ENCODE measurements at places on chromosomes 13 and 19. TPM values are rescaled to one million over a fixed set of nuclear protein-coding genes. Genes with fewer than 3 reads are reported as not detected.

Gene NCR1
- not detected for total RNA-seq

Gene ZNF284
- 4.1 TPM for total RNA-seq

Gene C13orf42
- total RNA-seq = not detected

Gene C19orf38
- 0.65 TPM for total RNA-seq

Gene RFPL4AL1
- total RNA-seq = not detected

Gene GPALPP1
- total RNA-seq = 20.8 TPM

Gene ZNF563
- 5.0 TPM for total RNA-seq

Gene RNF225
- 0.13 TPM for total RNA-seq

Gene RFPL4A
- total RNA-seq = not detected

Gene S1PR5
- 4.8 TPM for total RNA-seq

Gene LYPD5
- 2.1 TPM for total RNA-seq

Gene FGF21
- total RNA-seq = not detected

Gene PPP1R13L
- 13.9 TPM for total RNA-seq

Gene CEACAM20
- not detected for total RNA-seq

Gene ZNF793
- total RNA-seq = 2.9 TPM

Gene ZNF729
- not detected for total RNA-seq

Gene PTGIR
- total RNA-seq = 20.0 TPM

Gene SLC17A7
- 0.17 TPM for total RNA-seq

Gene PGLYRP1
- not detected for total RNA-seq

Gene NKG7
- total RNA-seq = not detected

Gene CEACAM8
- not detected for total RNA-seq

Gene KLF1
- total RNA-seq = not detected

Gene PRKCG
- total RNA-seq = not detected

Gene LPAR2
- total RNA-seq = 1.7 TPM

Gene MARK4
- 19.9 TPM for total RNA-seq

Gene LRRC63
- not detected for total RNA-seq

Gene TEX101
- not detected for total RNA-seq

Gene SNAPC2
- total RNA-seq = 14.9 TPM

Gene KLK14
- total RNA-seq = not detected

Gene OR7C1
- total RNA-seq = not detected

Gene BBC3
- 10.5 TPM for total RNA-seq

Gene PSG3
- total RNA-seq = not detected

Gene UBAC2
- 50.4 TPM for total RNA-seq
